Stimulated activated CD4-positive, alpha-beta T cell treated with anti-CD3 and anti-CD28 coated beads, Interleukin-15, amount 100 ng/mL, for 24 hours (primary cell): ENCODE measurements at places on chromosomes 11 and 22.

GRCh38 chr22:26139310-26139709 is 30.0 kb upstream of the SEZ6L start:
- no peak for DNase-seq

DNA sequence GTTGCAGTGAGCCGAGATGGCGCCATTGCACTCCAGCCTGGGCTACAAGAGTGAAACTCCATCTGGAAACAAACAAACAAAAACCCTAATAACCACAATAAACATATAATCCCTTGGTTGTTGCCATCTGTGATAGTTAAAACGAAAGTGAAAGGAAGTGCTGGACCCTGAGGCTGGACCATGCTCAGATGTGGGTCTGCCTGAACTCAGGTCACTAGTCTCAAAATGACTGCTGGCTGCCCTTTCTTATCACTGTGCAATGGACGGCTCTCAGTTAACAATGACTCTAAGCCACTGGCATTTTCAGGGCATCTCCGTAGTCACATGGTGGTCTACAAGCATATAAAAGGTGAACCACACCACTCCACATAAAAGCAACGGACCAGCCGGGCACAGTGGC is 48.2 kb upstream of the FTH1 start:
- no peak for DNase-seq

GRCh38 chr22:39996732-39997131 is 2.0 kb downstream of the FAM83F start:
- no peak for DNase-seq

DNA sequence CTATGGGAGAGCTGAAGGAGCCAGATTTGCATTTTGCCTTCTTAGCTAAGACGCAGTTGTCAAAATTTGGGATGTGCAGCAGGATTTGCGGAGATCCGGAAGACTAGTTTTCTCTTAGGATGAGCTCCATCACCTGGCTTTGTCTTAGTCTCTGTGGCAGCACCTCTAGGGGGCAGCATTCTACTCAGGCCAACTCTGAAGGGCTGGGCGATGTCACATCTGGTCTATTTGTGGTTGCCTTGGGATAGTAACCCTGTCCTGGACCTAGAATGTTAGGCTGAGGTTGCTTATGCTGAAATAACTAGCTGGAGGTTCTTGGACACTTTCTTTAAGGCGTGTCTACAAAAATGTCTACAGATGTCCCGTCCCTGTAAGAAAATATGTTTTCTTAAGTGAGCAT is 116.2 kb downstream of the FAT3 start:
- DNase-seq: peak; percentile 2

DNA sequence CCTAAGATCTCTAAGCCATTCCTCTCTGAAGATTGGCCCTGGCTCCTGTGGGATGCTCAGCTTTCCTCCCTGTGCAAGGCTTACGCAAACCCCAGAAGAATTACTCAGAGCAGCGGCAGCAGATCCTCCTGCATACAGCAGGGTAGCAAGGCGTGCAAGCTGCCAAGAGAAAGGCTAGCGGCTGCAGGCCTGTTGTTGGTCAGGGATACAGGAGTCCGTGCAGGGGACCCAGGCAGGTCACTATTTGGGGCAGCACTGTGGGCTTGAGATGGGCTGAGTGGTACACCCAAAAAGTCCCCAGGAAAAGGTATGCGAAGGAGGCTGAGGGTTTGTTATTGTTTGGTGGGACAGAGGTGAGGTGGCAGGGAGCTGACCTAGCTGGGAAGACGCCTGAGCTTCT is 1.5 kb downstream of the GLB1L2 start:
- DNase-seq: no peak

DNA sequence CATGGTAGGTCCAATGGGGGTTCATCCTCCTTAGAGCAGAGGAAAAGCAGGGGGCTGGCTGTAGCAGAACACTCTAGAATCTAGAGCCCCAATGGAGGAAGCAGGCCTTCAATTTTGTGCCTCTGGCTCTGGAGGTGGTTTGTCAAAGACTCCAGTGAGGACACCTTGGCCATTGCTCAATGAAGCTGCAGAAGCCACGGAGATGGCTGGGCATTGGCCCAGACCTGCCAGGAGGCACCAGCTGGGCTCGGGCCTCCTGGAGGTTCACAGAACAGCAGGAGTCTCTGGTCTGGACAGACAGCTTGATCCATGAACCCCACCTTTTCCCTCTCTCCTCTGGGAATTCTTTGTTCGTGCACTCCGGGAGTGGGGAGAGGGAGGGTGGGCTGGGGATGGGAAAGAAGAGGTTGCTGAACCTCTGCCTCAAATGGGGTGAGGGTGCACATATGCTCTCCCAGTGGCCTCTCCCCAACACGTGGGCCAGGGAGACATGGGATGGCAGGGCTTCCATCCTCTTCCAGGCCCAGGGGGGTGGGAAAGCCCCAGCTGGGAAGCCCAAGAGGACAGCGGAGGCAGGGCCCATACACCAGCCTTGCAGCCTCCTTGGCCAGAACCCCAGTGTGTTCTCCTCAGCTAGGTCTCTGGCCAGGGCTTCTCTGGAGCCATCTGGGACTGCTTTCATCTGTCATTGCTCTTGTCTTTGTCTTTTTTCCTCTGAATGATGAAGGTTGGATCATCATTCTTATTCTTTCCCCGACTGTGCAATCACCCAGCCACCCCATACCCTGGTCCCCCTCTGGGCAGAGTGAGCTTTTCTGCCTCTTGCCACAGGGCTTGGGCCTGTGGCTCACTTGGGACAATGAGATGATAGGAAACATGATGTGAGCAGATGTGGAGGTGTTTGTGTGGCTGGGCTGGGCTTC is 1019.4 kb downstream of the BRD1 start:
- DNase-seq: no peak

DNA sequence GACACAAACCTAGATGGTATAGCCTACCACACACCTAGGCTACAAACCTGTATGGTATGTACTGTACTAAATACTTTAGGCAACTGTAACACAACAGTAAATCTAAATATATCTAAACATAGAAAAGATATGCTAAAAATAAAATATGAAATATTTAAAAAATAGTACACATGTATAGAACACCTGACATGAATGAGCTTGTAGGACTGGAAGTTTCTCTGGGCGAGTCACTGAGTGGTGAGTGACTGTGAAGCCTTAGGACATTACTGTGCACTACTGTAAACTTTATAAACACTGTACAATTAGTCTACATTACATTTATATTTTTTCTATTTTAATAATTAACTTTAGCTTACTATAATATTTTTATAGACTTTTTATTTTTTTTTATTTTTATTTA is 1301.3 kb downstream of the FAM181B start:
- DNase-seq: no peak

DNA sequence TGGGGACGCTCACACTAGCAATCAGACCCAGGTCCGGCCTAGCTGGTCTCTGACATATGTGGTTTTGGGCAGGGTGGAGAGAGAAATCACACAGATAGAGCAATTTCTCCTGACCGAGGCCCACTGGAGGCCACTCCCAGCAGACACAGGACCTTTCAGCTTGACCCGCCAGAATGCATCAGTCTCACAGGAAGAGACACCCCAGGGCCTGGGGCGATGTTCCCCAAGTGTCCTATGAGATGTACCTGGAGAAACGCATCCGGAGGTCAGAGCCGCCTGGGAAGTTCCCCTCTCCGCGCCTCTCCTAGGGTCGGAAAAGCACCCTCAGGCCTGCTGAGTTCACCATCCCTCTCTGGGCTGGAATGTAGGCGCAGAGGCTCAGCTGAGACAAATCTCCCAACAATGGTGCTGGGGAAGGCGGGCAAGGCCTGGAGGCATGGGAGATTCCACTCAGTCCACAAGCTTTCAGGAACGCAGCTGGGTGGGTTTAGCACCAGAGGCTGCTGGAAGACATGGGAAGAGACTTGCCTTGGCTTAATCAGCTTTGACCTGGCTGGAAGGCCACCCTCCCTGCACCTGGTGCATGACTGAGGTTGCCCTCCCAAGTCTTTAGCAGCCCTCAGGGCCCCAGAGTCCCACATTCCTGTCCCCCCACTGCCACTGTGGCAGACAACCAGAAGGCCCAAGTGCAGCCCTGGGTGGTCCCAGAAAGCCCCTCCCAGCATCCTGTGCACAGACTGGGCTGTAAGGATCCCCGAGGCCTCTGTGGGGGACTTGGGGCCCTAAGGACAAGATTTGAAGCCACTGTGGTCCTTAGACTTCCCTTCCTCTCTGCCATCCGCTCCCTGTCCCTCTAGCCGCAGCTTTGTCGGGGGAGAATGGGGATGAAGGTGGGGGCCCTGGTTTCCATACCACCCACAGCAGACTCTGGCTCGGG is 57.5 kb downstream of the RTL6 start:
- DNase-seq: no peak

DNA sequence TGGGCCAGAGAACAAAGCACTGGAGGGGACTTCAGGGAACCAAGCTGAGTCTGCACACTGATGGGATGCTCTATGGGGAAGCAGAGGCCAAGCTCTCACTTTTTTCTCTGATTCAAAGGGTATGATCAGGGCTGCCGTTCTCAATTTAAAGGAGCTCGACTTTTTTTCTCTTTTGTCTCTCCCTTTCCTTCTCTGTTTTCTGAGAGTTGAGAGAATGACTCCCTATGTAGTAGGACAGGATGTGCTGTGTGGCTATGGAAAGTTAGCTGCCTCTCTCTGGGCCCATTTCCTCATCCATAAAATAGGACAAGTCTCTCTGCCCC is 7.9 kb downstream of the ADORA2A start:
- DNase-seq: no peak

DNA sequence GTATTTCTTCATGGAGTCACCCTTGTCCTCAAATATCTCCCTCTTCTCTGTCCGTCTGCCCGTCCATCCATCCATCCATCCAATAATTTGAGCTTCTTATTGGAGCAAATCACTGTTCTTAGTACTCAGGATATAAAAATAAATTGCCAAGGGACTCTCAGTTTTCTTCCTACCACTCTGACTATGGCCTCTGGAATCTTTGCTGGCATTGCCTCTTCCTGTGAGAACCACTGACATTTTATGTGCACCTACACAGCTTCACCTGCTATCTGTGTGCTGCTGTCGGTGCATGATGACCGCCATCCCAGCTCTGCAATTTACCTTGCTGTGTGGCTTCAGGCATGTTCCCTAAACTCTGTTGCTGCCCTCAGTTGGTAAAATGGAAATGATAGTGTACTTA is 37.9 kb downstream of the TEAD1 start:
- DNase-seq: no peak

DNA sequence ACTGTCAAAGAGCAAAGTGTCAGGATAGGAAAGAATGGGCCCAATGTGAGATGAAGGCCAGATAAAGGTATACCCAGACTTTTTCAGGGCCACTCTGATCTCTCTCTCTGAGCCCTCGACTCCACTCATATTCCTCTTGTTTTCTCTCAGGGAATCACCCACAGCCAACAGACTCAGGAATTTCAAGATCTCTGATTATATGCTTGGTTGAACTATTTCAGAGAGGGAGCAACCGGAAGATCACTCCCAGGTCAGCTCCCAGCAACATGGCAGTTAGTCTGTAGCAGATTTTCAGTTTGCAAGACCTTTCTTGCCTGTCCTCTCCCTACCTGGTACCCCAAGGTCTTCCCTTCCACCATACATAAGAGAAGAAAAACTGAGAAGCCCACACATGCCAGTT is 102.5 kb downstream of the C11orf58 start:
- no peak for DNase-seq

DNA sequence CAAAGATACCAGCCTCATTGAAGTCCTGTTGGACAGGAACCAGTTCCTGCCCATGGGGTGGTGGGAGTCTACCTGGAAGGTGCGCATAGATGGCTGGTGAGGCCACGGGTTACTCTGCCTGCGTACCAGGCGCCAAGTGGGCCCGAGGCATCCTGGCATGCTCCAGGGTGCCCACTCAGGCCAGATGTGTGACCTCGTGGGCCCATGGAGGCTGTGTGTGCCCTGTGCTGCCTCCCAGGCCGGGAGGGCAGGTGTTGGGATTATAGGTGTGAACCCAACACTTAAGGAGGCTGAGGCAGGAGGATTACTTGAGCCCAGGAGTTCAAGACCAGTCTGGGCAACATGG is 23.1 kb downstream of the TANGO2 start:
- DNase-seq: no peak

GRCh38 chr11:91136631-91137030 is 913.8 kb upstream of the CHORDC1 start:
- no peak for DNase-seq

- no peak for DNase-seq
Measured at GRCh38 chr11:9057888-9058287, 33.5 kb downstream of the SCUBE2 start.

GRCh38 chr11:22177186-22177585 is 15.7 kb upstream of the ANO5 start:
- no peak for DNase-seq

GRCh38 chr11:2408671-2409070 is 8.1 kb downstream of the TSSC4 start:
- no peak for DNase-seq

GRCh38 chr11:83037877-83038276 is 33.8 kb downstream of the RAB30 start:
- no peak for DNase-seq

- no peak for DNase-seq
Measured at GRCh38 chr11:17778956-17779860, 44.6 kb downstream of the KCNC1 start.

DNA sequence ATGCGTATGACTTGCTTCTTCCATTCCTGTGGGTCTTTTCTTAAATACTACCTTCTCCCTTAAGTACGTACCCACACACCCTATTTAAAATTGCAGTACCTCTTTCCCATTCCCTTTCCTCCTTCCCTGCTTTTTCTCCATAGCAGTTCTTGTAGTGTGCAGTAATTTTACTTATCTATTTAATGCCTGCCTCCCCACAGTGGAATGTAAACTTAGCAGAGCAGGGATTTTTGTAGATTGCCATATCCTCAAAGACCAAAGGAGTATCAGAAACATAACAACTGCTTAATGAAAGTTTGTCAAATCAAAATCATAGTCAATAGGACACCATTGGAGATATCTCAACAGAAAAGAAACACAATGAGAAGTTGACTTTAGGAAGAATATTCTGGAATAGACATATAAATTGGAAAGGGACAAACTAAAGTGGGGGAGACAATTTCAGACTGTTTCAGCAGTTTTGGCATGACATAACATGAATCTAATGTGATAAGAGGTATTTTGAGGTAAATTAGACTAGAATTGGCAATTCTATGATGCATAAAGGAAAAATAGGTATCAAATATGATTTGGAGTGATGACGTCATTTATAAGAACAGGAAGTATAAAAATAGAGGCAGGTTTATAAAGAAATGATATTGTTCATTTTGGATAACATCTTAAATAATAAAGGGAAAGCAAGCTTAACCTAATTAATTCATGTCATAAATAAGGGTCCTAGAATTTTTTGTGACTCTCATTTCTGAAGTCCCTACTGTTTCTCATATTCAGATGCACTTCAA is 188.4 kb downstream of the SOX6 start:
- DNase-seq: no peak

GRCh38 chr11:82724026-82724425 is 9.6 kb downstream of the FAM181B start:
- no peak for DNase-seq

GRCh38 chr11:78954696-78955095 is 380.0 kb upstream of the NARS2 start:
- DNase-seq: no peak

- DNase-seq: no peak
Measured at GRCh38 chr11:134044514-134045284, 24.2 kb upstream of the JAM3 start.

- DNase-seq: no peak
Measured at GRCh38 chr22:37926771-37927636, 20.9 kb downstream of the MICALL1 start.
